Thoracic aorta (tissue), 2 donors: ENCODE measurements at places on chromosomes 6 and 20. TPM values are rescaled to one million over a fixed set of nuclear protein-coding genes. Genes with fewer than 3 reads are reported as not detected.

DNA sequence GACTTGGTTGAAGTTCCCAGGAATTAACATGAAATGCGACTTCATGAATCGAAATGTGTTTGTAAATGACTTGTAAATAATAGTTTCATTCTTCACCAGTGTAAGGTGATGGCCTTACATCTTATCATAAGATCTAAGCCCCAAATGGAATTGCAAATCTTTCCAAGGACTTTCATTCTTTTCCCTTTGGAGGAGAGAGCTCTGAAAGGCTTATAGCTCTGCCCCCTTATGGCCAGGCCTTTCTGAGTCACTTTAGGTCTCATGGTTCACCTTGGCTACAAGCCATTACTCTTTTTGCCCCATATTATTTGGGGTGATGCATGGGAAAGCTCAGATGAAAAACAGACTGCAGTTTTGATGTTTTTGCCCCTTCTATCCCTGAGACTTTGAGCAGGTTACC lies 209.1 kb upstream of the BMP2 start:
- no peak for DNase-seq

BANF2 gene
- total RNA-seq, result not detected

DNA sequence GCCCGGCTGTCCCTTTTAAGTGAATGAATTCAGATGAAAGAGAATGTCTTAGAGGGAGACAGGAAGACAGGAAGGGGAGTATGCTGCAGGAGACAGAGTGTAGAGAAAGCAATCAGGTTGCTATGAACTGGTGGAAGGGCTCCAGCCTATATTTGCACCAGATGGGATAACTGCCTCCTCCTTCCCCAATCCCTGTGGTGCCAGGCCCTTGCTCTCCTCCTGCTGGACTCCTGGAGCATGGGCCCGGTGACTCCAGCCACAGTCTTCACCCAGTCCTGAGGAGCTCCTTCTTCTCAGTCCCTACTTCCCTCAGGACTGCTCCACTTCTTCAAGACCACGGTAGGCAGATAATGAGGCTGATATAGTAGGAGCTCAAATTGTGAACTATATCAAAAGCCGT lies 91.8 kb downstream of the TMEM200A start:
- DNase-seq, result no peak

SYNCRIP gene
- 94.2 TPM for total RNA-seq

SLC35F1 gene
- total RNA-seq, result 3.0 TPM

DNA sequence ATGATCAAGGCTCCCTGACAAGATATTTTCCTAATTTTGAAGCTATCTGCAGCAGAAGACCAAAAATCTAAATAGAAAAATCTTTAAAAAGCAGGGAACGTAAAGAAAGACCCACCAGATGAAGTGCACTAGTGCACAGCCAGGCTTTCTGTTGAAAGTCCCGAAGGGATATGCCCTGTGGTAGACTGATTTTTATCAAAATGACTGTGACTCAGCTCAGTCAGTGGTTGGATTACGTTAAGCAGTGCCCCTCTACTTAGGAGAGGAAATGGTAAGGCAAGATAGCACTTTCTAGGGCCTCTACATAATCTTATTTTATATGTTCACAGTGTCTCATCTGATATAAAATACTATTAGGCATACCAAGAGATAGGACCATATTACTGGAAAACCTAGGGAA lies 123.4 kb upstream of the RAB32 start:
- DNase-seq, result no peak

DNMT3B gene
- total RNA-seq, result 1.3 TPM

- peak; percentile 25 for DNase-seq
These were observed 1.1 kb upstream of the CDC5L start for GRCh38 chr6:44386364-44386928.

DNA sequence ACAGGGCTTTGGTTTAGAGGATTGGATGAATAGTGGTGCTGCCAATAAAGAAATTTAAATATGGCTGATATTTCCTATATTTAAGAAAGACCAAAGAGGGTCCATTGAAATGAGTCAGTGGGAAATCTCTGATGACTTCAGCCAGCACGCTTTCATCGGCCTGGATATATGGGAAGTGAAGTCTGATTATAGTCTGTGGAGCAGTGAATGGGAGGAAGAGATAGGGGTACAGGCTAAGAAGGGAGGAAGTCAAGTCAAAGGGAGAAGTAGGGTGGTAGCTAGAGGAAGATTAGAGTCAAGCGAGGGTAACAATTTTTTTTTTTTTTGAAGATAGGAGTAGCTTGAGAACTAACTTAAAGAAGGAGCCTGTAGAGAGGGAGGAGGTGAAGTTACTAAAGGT lies 22.7 kb downstream of the SLC16A10 start:
- DNase-seq, result no peak

SLC22A3 gene
- total RNA-seq, result 91.5 TPM

- no peak for DNase-seq
These were observed 107.4 kb upstream of the MAP7 start for GRCh38 chr6:136657666-136658065.

SLC29A1 gene
- total RNA-seq, result 132 TPM

- DNase-seq, result no peak
These were observed 5.4 kb downstream of the DNMT3B start for GRCh38 chr20:32767418-32768198.

GRCh38 chr6:27507041-27507956 lies 34.4 kb upstream of the ZNF184 start:
- no peak for DNase-seq

GSTA2 gene
- total RNA-seq, result not detected

DNA sequence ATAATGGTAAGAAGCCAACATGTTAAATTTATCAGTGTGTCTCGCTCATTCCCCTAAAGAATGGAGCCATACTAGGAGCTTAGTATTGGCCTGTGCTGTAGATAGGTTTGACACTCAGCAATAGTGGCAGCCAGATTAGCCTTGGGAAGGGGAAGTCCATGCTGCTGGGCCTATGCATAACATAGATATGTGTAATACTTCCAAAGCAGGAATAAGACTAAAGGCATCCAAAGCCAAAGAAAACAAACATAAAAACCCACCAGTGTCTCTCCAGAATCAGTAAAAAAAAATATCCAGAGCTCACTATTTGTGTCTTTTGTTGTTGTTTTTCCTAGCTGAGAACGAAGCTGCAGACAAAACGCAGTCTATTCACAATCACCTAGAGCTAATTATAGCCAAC lies 104.2 kb upstream of the STXBP5 start:
- no peak for DNase-seq

ESR1 gene
- 4.9 TPM for total RNA-seq

GRCh38 chr6:155444120-155444917 lies 11.3 kb downstream of the NOX3 start:
- no peak for DNase-seq

PRL gene
- not detected for total RNA-seq

DNA sequence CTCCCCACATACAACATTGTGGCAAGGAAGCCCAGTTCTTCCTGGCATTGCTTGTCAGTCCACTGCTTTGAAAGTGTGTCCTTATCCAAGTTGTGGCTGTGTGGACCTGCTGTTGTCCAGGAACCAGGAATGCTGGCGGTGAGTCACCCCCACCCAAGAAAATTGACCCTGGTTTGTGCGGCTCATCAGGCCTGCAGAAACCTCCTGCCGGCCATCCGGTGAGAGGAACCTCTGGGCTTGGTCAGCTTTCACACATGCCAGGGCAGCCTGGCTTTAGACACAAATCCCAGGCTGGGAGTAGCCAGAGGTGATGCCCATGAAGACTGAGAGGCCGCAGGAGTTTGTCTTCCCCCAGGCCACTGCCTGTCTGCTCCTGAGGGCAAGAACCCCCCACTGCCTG lies 223.6 kb downstream of the TTLL2 start:
- no peak for DNase-seq

SRMS gene
- total RNA-seq, result not detected

DNA sequence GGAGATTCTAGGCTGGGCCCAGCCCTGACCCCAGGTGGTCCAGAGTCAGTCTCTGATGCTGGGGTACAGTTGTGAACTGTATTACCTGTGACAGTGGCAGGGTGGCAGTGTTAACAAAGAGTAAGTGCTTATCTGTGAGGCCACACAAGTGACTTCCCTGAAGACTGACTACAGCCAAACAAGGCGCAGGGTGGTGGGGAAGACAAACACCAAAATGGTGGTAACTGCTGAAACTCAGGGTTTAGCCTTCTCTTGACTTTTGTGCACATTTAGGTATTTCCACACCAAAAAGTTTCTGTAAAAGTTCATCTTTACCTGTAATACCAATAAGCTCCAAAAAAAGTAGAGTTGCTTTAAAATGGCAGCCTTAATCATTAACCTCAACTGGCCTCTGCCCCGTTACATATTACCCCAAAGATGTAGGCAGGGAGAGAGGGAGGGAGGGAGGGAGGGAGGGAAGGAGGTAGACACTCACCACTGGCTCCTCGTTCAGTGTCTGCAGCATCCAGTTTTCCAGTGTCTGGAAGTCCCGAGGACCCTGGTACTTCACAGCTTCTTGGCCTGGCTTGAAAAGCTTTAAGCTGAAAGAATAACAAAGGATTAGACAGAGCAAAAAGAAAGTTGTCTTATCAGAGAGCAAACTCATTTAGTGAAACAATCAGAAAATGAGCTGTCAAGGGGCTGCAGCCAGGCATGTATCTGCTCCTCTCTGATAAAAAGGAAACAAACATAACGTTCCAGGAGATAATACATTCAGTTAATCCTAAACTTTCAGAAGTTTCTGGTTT lies 11.3 kb downstream of the TXNDC5 start:
- no peak for DNase-seq

BMP2 gene
- total RNA-seq, result 10.4 TPM

COL9A3 gene
- total RNA-seq, result 3.1 TPM

DNA sequence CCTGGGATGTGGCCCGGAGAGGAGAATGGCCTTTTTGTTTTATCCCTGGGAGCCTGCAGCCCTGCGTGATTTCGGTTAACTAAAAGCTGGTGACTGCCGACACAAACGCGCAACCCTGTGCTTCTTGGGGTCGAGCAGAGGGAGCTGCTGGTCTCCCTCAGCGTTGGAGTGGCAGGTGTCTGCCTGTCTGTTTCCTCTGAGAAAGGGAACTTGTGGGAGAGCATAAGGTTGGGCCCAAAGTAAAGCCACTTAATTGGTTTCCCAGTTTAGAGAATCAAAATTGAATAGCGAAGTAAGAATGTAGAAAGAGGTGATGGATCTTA lies 500 bp downstream of the LTV1 start:
- DNase-seq, result no peak

DNA sequence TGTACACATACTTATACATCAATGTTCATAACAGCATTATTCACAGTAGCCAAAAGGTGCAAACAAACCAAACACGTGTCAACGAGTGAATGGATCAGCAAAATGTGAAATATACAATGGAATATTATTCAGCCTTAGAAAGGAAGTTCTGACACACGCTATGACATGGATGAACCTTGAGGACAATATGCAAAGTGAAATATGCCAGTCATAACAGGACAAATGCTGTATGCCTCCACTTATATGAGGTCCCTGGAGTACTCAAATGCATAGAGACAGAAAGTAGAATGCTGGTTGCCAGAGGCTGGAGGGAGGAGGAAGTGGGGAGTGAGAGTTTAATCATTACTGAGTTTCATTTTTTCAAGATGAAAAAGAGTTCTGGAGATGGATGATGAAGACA lies 37.8 kb upstream of the IGF2R start:
- DNase-seq, result no peak

MATN4 gene
- not detected for total RNA-seq

DPPA5 gene
- not detected for total RNA-seq

DNA sequence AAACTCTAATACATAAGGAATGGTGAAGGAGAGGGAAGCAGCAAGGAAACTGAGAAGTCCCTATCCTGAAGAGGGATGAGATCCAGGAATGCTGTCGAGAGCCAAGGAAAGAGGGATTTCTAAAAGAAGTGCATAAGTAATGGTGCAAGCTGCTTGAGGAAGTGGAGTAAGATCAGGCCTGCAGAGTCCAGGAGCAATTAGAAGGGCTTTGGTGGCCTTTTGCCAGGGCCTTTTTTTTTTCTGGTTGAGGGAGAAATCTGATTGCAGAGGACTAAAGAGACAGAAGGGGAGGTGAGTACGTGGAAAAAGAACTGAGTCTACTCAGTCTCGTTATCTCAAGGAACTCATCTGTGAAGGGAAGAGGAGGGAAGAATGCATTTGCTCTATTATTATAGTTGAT lies 396.2 kb downstream of the UTRN start:
- no peak for DNase-seq

GOPC gene
- total RNA-seq, result 31.5 TPM

DNA sequence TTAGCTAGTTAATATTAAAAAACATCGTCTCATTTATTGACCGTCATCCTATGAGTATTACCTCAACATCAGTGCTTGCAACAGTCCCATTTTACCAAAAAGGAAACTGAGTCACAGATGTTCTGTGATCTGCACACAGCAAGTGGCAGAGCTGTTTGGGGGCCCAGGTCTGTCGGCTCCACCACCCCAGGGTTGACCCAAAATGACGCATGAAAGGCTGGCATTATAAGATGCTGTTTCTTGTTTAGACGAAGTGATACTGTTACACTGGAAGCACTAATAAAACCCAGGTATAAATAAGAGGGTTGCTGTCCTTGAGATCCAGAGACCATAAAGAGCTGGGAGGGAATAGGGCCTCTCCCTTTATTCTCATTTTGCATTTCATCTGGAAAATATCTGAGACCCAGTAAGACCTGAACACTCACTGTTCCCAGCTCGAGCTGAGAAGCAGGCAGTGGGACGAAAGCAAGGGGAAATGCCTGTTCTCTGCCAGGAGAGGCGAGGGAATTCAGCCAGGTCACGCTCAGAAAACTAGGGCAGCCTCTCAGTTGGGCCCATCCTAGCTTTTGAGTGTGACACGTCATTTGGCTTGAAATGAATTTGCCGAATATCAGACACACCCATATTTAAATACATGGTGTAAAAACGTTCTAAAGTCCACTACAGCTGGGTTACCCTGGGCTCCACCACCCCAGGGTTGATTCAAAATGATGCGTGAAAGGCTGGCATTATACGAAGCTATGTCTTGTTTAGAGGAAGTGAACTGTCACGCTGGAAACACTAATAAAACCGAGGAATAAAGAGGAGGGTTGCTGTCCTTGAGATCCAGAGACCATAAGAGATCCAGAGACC lies 1.4 kb upstream of the MICAL1 start:
- DNase-seq, result no peak

DAAM2 gene
- 61.5 TPM for total RNA-seq

GRCh38 chr6:15953152-15953880 lies 175.6 kb upstream of the MYLIP start:
- no peak for DNase-seq

DNA sequence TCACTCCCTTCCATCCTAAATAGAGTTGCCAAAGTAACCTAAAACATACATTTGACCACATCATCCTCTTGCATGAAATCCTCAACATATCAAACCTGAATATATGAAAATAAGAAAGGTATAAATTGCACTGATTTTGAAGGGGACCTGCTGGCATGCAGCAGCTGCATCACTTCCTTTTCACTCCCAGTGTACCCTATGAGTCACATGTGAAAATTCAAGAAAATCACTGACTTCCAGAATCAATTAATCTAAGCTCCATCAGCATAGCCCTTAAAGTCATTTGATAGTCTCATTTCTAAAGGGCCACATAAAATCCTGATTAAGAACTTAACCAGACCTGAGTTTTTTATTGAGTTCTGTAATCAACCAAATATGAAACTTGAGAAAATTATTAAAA lies 24.3 kb downstream of the SNX14 start:
- no peak for DNase-seq

GRCh38 chr6:53189554-53189953 lies 40.9 kb upstream of the GCM1 start:
- DNase-seq, result no peak
